ENCODE measurements at places on chromosomes 11 and 22.

DNA sequence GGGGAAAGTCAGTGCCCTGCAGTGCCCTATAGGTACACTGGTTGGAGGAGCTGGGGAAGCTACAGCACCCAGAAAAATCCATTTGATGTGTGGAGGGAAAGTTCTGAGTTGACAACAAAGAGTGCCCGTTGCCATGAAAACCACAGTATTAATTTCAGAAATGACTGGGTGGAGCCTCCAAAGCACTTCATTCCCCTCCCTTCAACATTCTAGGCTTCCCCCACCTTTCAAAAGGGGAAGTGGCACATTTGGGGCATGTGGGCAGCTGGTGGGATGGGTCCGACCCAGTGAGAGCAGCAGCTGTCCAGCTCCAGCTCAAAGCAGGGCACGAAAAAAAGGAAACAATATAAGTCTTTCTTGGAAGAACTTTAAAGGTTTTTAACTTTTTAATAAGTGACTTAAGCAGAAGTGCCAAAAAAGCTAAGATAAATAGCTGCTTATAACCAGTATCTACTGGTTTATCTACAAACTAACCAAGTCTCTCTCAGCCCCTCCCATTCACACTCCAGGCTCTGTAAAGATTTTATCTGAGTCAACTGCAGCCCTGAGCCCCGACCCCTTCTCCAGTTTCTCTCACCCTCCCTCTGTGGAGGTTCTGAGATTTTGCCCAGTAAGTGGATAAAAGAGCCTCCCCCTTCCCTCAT is 9.0 kb upstream of the AHNAK start:
- DNase-seq, result no peak

DNA sequence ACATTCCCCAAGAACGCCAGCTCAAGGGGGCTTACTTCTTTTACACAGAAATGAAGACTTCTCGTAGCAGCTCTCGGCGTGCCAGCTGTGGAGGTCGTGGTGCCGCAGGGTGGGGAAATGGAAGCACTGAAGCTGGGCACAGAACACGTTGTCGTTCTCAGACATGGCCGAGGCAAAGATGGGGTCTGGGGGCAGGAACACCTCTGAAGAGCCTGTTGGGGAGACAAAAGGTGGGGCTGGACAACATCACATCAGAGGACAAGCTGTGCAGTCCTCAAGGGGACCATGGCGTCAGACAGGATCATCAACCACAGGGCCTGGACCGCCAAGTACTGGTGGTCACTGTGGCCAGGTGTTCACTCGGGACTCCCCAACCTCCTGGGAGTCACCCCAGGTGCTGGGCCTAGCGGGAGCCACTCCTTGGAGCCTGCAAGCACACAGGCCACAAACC is 65.2 kb downstream of the DGCR2 start:
- DNase-seq, result no peak

DNA sequence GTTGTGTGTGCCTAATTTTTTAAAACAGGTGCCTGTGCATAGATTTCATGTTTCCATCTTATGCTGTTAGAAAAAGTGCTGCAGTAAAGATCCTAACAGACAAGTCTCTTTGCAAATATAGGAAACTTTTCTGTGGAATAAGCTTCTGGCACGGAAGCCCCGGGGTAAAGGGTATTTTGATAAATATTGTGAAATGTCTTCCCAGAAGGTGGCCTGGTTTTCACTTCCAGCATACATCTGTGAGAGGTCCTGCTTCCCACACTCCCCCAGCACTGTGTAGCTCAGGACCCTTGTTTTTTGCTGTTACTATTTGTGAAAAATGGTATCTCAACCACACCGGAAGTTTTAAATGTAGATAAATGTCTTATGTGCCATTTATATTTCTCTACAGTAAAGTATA is 14.5 kb downstream of the ST3GAL4 start:
- DNase-seq, result no peak

GRCh38 chr22:43988116-43988820 is 33.0 kb downstream of the SAMM50 start:
- no peak for DNase-seq
